Caudate nucleus (tissue), 63 donors: ENCODE measurements at places on chromosomes 5 and 9.

GRCh38 chr5:60738461-60738860, 38.5 kb upstream of the DEPDC1B start:
- DNase-seq, result no peak

DNA sequence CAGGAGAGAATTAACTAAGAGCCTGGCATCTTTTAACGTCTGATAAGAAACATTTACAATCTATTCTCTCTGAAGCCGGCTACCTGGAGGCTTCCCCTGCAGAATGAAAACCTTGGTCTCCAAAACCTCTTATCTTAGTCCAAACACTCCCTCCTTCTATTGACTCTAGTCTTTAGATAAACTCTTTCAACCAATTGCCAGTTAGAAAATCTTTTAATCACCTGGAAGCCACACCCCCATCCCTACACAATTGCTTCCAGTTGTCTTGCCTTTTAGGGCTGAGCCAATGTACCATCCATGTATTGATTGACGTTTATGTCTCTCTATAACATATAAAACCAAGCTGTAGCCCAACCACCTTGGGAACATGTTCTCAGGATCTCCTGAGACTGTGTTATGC, 1343.1 kb upstream of the C9orf72 start:
- no peak for DNase-seq

DNA sequence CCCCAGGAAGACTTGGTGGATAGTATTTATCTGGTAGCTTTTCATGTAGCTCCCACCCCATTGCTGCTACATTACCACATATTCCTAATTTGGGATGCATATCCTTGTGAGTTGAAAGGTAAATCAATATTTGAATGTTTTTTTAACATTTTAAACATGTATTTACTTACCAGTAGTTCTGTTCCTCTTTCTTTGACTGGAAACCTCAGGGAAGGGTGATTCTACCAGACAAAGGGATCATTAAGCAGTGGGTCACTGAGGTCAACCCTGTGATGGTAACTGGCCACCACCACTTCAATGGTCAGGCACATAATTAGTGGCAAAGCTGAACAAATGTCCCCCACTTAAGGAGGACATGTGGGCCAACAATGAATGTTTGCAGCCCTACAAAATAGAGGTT, 27.2 kb upstream of the KLF9 start:
- no peak for DNase-seq

- DNase-seq, result no peak
These were observed 170.1 kb upstream of the S1PR3 start for GRCh38 chr9:88821033-88821745.

DNA sequence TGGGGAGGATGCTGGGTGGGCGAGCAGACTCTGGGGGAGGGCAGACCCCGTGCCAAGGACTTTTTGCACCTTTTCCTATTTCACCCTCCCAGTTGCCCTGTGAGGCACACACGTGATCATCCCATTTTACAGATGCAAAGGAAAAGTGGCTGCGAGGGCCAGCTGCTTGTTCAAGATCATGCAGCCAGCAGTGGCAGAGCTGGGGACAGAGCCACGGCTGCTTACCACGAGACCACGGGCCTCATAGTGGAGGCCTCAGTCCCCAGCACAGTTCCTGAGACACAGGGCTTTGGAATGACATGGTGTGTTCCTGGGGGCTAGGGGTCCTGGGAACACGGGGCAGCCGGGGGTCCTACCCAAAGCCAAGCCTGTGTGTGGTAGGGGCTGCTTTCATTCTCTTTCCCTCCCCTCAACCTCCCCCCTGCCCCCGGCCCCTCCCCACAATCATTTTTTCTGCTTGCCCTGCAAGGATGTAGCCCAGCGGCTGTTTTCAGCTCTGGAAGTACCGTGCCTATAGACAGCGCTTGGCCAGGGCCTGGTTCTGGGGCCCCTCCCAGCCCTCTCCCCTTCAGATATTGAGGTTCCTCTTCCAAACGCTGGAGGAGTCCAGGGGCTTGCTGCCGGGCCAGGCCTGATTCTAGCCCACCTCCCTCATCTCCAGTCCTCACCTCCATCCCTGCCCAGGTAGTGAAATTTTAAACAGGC, 58.5 kb upstream of the IER5L start:
- no peak for DNase-seq

- no peak for DNase-seq
These were observed 69.4 kb upstream of the ADAMTSL1 start for GRCh38 chr9:18404434-18405029.

DNA sequence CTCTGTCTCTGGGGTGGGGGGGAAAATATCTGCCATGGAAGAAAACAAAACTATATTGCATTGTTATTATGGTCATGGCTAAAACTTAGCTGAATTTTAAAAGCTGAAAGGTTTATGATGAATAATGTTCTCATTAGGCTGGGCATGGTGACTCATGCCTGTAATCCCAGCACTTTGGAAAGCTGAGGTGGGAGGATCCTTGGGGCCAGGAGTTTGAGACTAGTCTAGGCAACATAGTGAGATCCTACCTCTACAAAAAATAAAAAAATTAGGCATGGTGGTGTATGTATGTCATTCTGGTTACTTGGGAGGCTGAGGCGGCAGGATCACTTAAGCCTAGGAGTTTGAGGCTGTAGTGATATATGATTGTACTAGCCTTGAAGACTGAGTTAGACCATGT, 44.5 kb downstream of the IPO11 start:
- no peak for DNase-seq

- no peak for DNase-seq
These were observed 115.9 kb upstream of the MINAR2 start for GRCh38 chr5:129631961-129632360.

DNA sequence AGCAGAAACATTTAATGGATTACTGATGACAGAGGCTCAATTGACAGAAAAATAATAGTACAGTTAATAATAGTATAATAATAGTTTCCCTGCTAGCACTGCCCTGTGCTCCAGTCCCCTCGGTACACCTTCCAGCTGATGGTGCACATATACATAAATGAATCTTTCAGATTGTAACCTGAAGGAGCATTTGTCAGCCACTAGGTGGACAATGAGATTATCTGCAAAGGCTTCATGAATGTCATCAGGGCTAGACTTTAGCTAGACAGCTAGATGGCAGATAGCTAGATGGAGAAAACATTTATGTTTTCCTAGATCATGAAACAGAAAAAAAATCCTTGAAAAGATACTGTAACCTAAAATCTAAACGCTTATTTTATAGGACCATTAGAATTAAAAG, 304.4 kb upstream of the SMC2 start:
- DNase-seq, result no peak

DNA sequence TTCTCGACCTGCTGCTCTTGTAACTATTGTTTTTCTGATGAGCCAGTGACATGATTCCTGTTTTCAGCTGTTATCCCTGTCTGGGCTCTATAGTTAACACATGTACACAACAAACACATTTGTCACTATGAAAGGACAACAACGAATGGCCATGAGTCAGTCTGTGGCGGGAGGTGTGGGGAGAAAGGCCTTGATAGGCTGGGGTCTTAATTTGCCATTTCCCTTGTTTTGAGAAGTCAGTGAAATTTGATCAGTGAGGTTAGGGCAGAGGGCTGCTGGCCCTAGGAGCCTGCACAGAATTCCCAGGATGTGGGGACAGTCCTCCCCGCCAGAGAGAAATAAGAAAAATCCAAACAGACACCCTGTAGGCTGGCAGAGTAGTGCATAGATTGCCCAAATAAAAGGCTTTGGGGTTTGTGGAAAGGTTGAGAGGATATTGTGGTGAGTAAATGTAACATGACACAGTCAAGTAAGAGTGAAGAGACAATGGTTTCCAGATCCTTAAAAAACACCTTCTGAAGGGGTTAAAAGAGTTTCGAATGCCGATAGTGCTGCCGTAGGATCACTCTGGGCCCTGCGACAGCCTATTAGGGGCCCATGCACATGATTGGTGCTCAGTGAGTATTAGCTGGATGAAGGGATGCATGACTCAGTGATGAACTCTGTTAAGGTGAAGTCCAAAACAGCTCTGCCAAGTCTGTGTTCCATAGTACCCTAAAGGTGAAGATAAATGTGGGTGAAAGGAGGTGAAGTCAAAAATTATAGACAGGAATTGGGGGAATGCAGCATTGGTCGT, 110.9 kb upstream of the PRRC1 start:
- no peak for DNase-seq
